HL-60 (cell line): ENCODE measurements at places on chromosomes 7 and 10.

DNA sequence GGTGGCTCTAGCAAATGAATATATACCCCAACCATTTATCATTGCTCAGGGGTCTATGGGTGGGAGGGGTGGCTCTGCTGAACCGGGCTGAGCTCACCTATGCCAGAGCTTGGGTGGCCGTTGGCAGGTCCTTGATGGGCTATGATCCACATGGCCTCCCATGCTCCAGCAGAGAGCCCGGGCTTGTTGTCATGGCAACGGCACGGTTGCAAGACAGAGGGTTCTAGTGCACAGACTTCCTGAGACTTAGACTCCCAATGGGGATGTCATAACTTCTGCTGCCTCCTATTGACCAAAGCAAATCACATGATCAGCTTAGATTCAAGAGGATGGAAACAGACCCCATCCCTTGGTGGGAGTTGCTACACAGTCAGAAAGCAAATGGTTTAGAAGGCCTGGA, 36.4 kb upstream of the CARD11 start:
- no peak for DNase-seq

- DNase-seq = no peak
These were observed 47.4 kb upstream of the SEPHS1 start for GRCh38 chr10:13395540-13395939.

- DNase-seq = no peak
These were observed 45.0 kb upstream of the GPR37 start for GRCh38 chr7:124810605-124811004.

DNA sequence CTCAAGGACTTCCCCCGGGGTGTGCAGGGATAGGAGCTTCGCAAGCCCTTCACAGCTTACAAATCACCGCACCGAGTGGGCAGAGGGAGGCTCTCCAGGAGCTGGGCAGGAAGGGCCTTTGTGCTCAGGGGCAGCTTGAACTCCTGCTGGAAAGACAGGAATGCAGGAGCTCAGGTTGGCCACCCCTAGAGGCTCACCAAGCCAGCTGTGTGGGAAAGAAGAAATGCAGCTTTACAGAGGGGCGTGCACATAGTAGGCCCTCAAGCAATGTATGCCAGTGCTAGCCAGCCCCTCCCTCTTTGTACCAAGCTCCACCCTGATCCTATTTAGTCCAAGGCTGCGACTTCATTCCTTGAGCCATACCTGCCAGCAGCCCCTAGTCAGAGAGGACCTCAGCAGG, 26.1 kb downstream of the STRA8 start:
- no peak for DNase-seq

GRCh38 chr7:148412691-148413090, 177.9 kb upstream of the C7orf33 start:
- DNase-seq = no peak

- DNase-seq = no peak
These were observed 101.4 kb downstream of the ITGB8 start for GRCh38 chr7:20432071-20432470.

GRCh38 chr7:149586646-149587645, 89.3 kb upstream of the ZNF746 start:
- no peak for DNase-seq

GRCh38 chr10:101014230-101014884, 14.7 kb downstream of the LZTS2 start:
- DNase-seq = peak; percentile 74

DNA sequence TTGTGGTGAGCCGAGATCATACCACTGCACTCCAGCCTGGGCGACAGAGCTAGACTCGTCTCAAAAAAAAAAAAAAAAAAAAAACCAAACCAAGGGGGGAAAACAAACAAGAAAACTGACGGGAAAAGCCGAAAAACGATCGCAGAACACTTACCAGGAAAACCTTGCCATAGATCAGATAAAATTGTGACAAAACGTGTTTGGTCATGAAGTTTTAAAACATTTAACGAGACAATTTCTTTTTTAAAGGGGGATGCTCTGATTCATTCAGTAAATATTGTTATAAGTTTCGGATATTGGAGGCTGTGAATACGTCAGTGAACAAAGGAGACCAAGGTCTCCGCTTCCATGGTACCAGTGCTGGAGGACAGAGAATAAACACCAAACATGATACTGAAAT, 77.3 kb downstream of the ARMC3 start:
- DNase-seq = no peak

GRCh38 chr10:80474941-80475340, 20.8 kb downstream of the TSPAN14 start:
- no peak for DNase-seq

- DNase-seq = no peak
These were observed 51.8 kb downstream of the RASGEF1A start for GRCh38 chr10:43214956-43215561.

GRCh38 chr7:144738708-144739314, 97.0 kb downstream of the TPK1 start:
- DNase-seq = no peak

DNA sequence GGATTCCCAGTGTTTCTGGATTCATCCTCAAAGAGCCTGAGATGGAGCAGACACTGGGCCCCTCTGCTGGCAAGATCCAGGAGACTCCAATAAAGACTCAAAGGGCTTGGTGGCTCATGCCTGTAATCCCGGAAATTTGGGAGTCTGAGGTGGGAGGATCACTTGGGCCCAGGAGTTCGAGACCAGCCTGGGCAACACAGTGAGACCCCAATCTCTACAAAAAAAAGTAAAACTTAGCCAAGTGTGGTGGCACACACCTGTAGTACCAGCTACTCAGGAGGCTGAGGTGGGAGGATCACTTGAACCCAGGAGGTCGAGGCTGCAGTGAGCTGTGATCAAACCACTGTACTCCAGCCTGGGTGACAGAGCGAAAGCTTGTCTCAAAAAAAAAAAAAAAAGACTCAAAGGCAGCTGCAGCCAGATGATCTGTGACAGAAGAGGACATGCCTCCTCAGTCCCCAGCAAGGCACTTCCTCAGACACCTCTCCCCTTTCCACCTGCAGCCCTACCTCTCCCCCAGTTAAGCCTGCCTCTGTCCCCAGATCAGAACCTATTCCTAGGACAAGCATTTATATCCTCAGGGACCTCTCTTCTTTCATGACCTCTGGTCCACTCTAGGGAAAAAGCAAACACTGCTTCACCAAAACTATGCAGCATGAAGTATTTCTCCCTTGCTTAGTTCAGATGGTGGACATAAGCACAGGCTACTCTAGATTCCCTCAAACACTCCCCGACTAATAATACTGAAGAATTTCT, 27.9 kb downstream of the PDLIM1 start:
- no peak for DNase-seq

- no peak for DNase-seq
These were observed 19.6 kb upstream of the AKR1C2 start for GRCh38 chr10:5023177-5023805.

DNA sequence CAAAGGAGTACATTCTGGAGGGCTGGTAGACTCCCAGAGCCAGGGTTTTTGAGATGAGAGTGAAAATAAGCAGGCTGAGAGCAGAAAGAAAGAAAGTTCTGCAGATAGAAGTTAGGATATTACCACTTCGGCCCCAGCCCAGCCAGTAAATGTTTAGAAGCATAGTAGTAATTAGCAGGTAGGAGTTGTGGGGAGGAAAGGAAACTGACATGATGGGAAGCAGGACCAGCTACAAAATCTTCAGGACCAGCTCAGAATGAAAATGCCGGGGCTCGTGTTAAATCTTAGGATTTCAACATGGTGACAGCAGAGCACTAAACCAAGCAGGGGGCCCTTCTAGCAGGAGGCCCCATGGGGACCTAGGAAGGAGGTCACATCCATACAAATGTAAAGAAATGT, 28.7 kb downstream of the PRSS2 start:
- DNase-seq = no peak

DNA sequence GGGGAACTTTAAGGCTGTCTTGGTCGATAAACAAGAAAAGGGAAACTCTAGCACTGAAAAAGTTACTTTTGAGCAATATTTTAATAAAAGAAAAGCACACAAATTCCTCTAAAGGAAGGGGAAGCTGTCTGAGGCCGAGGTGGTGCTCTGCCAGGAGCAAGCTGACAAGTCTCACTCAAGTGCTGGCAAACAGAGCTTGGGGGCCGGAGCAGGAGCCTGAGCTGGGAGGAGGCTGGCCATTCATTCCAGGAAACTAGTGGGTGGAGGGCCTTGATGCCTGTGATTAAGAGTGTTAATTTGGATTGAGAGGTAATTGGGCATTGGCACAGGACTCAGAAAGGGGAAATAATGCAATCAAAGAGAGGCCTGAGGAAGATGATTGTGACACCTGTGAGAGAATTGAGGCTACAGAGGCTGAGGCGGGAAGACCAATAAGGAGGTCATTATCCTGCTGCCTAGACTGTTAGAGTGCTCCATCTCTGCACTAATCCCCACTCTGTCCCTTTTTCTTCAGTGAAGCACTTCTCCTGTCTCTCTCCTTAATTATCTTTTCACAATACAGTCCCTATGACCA, 154.9 kb upstream of the COL1A2 start:
- peak; percentile 4 for DNase-seq

DNA sequence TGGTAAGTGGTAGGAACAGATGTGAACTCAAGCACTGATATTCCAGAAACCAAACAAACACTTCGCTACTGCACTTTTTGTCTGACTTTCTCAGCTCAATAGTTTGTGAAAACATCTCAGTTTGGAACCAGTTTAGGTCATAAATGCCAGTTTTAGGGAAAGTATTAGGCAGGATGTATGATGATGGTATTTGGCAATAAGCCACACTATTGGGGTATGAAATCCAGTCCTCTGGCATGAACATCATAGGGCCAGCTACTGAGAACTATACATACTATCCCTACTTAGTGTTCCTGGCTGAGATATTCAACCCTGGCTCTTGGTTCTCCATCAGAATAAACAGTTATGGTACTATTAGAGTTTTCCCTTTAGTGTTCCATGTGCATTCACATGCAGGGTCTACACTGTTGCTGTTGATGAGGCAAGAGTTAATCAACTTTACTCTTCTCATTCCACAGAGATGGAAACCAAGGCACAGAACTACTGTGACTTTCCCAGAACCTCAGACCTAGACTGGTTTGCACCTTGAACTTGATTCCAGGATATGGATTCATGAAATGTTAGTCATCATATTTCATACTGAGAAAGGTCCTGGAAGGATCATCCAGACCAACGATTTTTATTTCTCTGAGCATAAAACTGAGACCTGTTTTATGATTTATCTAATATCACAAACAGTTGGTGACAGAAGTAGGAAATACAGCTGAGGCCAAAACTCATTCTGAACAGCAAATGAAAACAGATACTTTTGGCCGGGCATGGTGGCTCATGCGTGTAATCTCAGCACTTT, 20.0 kb upstream of the IFIT2 start:
- DNase-seq = no peak
